ENCODE measurements at places on chromosomes 13 and 19.

DNA sequence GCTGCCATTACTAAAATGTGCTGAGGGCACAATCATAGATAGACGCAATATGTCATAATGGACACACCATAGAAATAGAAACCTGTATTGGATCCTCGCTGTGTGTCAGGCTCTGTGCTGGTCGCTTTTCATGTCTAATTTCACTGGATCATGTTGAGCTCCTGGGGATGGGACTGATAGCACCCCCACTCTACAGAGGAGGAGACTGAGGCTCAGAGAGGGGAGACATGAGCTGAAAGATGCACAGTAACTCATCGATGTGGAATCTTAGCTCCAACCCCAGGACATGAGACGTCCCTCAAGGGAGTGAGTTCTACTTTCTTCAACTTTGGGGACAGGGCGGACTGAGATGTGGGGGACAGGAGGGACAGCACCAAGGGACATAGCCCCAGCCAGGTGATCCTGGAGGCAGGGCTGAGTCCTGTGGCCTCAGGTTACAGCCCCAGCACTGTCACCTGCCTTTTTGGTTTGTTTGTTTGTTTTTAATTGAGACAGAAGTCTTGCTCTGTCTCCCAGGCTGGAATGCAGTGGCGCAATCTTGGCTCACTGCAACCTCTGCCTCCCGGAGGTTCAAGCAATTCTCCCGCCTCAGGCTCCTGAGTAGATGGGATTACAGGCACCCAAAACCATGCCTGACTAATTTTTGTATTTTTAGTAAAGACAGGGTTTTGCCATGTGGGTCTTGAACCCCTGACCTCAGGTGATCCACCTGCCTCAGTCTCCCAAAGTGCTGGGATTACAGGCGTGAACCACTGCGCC lies 6.6 kb upstream of the GIPC1 start:
- DNase-seq: no peak

GRCh38 chr19:38455031-38455430 lies 21.5 kb downstream of the RYR1 start:
- DNase-seq: no peak

DNA sequence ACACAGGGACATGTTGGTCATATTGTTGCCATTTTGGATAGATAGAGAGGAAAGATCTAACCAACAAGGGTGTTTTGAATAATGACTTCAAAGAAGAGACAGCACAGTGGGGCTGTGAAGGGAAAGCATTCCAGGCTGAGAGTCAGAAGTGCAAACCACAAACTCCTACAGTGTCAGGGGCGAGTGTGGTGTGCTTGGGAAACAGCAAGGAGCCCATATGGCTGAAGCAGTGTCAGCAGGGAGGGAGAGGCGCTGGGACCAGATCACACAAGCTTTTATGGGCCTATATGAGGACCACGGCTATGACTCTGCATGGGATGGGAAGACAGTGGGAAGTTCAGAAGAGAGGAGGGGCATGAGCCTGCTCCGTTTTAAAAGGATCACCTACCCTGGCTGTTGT lies 166.4 kb downstream of the MYO16 start:
- no peak for DNase-seq

- no peak for DNase-seq
Observed at GRCh38 chr13:91072486-91072885, 275.0 kb upstream of the MIR17HG start.

- DNase-seq: no peak
Observed at GRCh38 chr13:31947506-31947905, 84.1 kb upstream of the FRY start.
